ENCODE measurements at places on chromosomes 11 and 22. TPM values are rescaled to one million over a fixed set of nuclear protein-coding genes. Genes with fewer than 3 reads are reported as not detected.

- no peaks in the 10 kb centered on the region for H3K36me3 ChIP-seq
- no peaks in the 10 kb centered on the region for H3K27me3 ChIP-seq
- H3K4me3 ChIP-seq, result peak overlapping the region; percentile 78
- H3K4me1 ChIP-seq, result peaks cover 30% of the 10 kb centered on the region
- DNase-seq, result no peak
These were observed 939 bp upstream of the SH3BP1 start for GRCh38 chr22:37638391-37639069.

DNA sequence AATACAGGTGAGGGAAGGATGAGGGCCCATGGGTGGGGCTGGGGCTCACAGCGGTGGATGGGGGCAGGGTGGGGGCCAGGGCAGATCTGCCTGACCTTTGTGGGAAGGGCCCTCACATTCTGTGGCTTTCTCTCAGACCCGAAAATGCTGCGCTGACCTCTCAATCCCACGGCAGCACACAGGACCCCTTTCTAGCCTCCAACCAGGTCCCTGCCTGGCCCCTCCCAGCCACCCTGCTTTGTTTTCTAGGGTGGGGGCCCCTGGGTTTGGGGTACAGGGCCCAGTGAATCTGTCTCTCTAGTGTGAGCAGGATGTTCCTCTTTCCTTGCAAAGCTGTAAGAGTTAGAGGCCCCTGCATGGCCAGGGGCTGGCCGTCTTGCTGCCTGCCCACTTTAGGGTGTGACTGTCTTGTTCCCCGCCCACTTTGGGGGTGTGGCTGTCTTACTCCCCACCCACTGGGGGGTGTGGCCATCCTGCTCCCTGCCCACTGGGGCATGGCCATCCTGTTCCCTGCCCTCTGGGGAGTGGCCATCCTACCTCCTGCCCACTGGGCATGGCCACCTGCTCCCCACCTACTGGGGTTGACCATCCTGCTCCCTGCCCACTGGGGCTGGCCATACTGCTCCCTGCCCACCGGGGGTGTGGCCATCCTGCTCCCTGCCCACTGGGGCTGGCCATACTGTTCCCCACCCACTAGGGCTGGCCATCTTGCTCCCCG is 11.5 kb downstream of the PARVG start:
- DNase-seq, result no peak
- H3K27me3 ChIP-seq, result no peaks in the 10 kb centered on the region
- no peaks in the 10 kb centered on the region for H3K4me1 ChIP-seq
- H3K4me3 ChIP-seq, result no peak overlapping the region
- H3K36me3 ChIP-seq, result no peaks in the 10 kb centered on the region
- no peak overlapping the region for H3K27ac ChIP-seq

Gene GGTLC2
- 0.34 TPM for total RNA-seq

- H3K27ac ChIP-seq, result no peak overlapping the region
- H3K4me1 ChIP-seq, result no peaks in the 10 kb centered on the region
- H3K4me3 ChIP-seq, result no peak overlapping the region
- no peaks in the 10 kb centered on the region for H3K27me3 ChIP-seq
These were observed 258.1 kb downstream of the RAB38 start for GRCh38 chr11:87917111-87917510.

- H3K27me3 ChIP-seq, result no peaks in the 10 kb centered on the region
- H3K4me3 ChIP-seq, result no peak overlapping the region
- peaks cover 9% of the 10 kb centered on the region for H3K4me1 ChIP-seq
- H3K27ac ChIP-seq, result no peak overlapping the region
These were observed 9.4 kb downstream of the SOX6 start for GRCh38 chr11:16346975-16347374.

Gene POTEH
- not detected for total RNA-seq

GRCh38 chr11:47392546-47393162 is 14.3 kb upstream of the SPI1 start:
- H3K36me3 ChIP-seq, result no peaks in the 10 kb centered on the region
- no peaks in the 10 kb centered on the region for H3K27me3 ChIP-seq
- no peak overlapping the region for H3K4me3 ChIP-seq
- DNase-seq, result no peak

DNA sequence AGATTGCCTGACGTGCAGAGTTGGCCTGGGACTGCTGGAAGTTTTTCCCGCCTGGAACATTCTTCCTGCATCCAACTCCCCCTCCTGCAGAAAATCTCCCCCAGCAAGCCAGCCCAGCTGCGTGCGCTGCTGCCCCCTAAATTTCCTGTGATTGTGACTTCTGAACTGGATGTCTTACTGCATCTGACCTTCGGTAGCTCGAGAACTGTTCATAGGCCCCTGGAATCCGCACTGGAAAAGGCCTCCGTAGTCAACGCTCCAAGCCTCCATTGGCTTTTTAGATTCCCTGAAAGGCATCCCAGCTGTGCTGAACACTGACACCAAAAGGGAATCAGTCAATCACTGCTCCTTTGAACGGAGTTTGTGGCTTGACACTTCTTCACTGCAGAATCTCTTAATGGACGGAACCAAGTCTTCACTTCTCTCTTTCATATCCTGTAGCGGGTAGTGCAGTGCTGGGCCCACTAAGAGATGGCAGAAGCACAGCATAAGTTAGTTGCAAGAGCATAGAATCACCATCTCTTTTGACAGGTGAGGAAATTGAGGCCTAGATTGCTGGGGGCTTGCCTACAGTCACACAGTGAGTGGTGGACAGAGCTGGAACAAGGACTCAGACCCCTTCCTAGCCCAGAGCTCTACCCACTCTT is 14.2 kb upstream of the RASD2 start:
- no peak overlapping the region for H3K4me3 ChIP-seq
- DNase-seq, result no peak
- H3K4me1 ChIP-seq, result no peaks in the 10 kb centered on the region
- no peak overlapping the region for H3K27ac ChIP-seq

GRCh38 chr11:85755285-85755684 is 55.7 kb downstream of the SYTL2 start:
- H3K4me3 ChIP-seq, result no peak overlapping the region
- no peak overlapping the region for H3K27ac ChIP-seq
- H3K4me1 ChIP-seq, result peaks cover 7% of the 10 kb centered on the region
- no peaks in the 10 kb centered on the region for H3K27me3 ChIP-seq

- DNase-seq, result no peak
- no peaks in the 10 kb centered on the region for H3K36me3 ChIP-seq
- no peak overlapping the region for H3K27ac ChIP-seq
- no peaks in the 10 kb centered on the region for H3K4me1 ChIP-seq
These were observed 9.5 kb upstream of the OOSP4A start for GRCh38 chr11:59954219-59954847.

GRCh38 chr11:47411884-47412746 is 3.7 kb downstream of the SLC39A13 start:
- H3K27ac ChIP-seq, result no peak overlapping the region
- no peak overlapping the region for H3K4me3 ChIP-seq
- peaks cover 17% of the 10 kb centered on the region for H3K4me1 ChIP-seq
- no peaks in the 10 kb centered on the region for H3K36me3 ChIP-seq
- H3K27me3 ChIP-seq, result no peaks in the 10 kb centered on the region

DNA sequence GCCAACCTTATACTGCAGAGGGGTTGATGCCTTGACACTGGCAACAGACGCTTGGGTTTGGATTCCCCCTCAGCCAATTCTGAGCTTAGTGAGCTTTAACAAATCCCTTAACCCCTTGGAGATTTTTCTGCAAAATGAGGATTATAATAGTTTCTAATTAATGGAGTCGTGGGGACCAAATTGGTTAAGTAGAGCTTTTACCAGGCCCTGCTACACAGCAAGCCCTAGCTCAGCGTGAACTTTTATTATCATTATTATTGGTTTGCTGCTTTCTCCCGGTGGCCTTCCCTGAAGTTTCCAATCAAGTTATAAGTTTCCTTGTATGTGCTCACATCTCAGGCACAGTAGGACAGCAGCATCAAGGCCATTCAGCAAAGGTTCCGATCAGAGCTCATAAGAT is 156.6 kb upstream of the GUCY1A2 start:
- no peak for DNase-seq
- H3K27me3 ChIP-seq, result no peaks in the 10 kb centered on the region
- no peaks in the 10 kb centered on the region for H3K4me1 ChIP-seq
- no peak overlapping the region for H3K4me3 ChIP-seq

DNA sequence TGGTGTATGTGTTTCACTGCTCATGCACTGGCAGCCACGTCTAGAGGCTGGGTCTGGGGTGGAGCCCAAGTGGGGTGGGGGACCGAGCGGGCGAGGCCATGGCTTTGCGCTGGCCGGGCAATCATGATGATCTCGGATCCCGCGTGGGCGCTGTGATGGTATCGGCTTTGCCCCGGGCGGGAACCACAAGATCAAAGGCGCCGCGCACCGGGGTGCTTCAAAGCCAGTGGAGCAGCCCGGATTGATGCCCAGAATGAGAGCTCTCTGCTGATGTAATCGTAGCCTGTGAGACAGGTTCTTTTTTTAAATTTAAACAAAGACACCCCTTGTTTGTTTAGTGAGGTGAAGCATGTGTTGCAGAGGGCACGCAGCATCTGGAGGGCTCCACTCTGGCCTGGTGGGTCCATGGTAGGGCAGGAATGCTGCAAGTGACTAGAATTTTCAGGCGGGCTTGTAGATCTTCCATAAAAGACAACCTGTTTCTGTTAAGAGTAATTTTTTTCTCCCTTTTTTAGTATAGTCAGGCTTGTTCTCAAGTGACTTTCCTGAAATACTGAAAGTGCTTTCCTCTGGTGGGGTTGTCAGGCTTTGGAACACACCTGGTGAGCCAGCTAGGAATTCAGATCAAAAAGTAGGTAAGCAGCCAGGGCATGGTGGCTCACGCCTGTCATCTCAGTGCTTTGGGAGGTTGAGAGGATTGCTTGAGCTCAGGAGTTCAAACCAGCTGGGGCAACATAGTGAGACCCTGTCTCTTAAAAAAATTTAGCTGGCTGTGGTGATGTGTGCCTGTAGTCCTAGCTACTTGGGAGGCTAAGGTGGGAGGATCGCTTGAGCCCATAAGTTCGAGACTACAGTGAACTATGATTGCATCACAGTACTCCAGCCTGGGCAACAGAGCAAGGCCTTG is 40.7 kb downstream of the ZNRF3 start:
- DNase-seq, result peak; percentile 71
- peaks cover 84% of the 10 kb centered on the region for H3K4me1 ChIP-seq
- no peaks in the 10 kb centered on the region for H3K36me3 ChIP-seq

DNA sequence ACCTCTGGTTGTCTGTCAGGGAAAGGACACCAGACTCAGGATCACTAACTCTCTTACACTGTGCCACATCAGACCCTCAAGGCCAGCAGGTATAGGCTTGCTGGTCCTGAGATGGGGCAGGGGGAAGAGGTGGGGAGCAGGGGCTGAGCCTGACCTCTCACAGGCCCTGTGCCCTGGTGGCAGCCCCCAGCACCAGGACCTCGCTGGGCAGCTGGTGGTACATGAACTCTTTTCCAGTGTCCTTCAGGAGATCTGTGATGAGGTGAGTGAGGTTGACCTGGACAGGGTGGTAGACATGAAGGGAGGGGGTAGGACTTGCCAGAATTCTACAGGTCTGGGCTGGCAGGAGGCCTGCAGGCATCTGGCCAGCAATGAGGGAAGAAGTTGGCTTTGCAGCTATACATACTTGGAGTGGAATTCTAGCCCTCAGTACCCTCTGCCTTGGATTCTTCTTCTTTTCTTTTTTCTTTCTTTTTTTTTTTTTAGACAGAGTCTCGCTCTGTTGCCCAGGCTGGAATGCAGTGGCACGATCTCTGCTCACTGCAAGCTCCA is 1.4 kb downstream of the NUDT22 start:
- peaks cover 2% of the 10 kb centered on the region for H3K36me3 ChIP-seq
- no peaks in the 10 kb centered on the region for H3K27me3 ChIP-seq
- no peak for DNase-seq
- no peak overlapping the region for H3K4me3 ChIP-seq
- H3K4me1 ChIP-seq, result peaks cover 29% of the 10 kb centered on the region
- H3K27ac ChIP-seq, result no peak overlapping the region

- H3K27me3 ChIP-seq, result no peaks in the 10 kb centered on the region
- peak overlapping the region; percentile 46 for H3K4me3 ChIP-seq
- no peak for DNase-seq
- no peaks in the 10 kb centered on the region for H3K36me3 ChIP-seq
- H3K4me1 ChIP-seq, result peaks cover 12% of the 10 kb centered on the region
- peak overlapping the region; percentile 99 for H3K27ac ChIP-seq
These were observed 1.1 kb downstream of the SRSF8 start for GRCh38 chr11:95067841-95068219.

Gene MAP6
- total RNA-seq, result 22.8 TPM

DNA sequence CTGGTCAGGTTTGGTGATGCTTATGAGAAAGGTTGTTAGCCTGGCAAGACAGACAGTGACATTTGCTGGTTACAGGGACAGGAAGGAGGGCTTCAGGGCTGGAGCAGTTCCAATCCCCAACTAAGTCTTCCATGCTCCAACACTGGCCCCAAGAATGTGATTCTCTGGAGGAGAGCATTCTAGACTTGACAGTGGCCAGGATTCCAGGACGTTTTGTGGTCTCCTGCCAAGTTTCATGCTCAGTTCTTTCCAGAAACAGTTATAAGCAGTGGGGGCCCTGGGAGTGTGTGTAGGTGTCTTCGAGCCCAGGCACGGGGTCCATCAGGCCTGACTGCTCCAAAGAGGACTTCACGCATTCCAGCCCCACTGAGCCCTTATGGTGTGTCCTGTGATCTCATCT is 8.9 kb upstream of the GRK3 start:
- no peak overlapping the region for H3K27ac ChIP-seq
- no peaks in the 10 kb centered on the region for H3K4me1 ChIP-seq
- no peak for DNase-seq
- H3K27me3 ChIP-seq, result no peaks in the 10 kb centered on the region

Gene AGBL2
- total RNA-seq, result 2.9 TPM

- no peaks in the 10 kb centered on the region for H3K27me3 ChIP-seq
- peaks cover 1% of the 10 kb centered on the region for H3K36me3 ChIP-seq
- no peak overlapping the region for H3K4me3 ChIP-seq
- no peak for DNase-seq
- H3K27ac ChIP-seq, result no peak overlapping the region
These were observed 15.7 kb upstream of the RASL10A start for GRCh38 chr22:29331213-29331612.

- H3K4me1 ChIP-seq, result no peaks in the 10 kb centered on the region
- DNase-seq, result no peak
- H3K4me3 ChIP-seq, result no peak overlapping the region
- H3K27me3 ChIP-seq, result no peaks in the 10 kb centered on the region
- no peak overlapping the region for H3K27ac ChIP-seq
- no peaks in the 10 kb centered on the region for H3K36me3 ChIP-seq
These were observed 66.7 kb downstream of the SYN3 start for GRCh38 chr22:32991353-32992101.

Gene CATSPER1
- total RNA-seq, result not detected

GRCh38 chr11:65585396-65586246 is 9.8 kb downstream of the EHBP1L1 start:
- no peaks in the 10 kb centered on the region for H3K36me3 ChIP-seq
- H3K4me3 ChIP-seq, result no peak overlapping the region
- no peak overlapping the region for H3K27ac ChIP-seq
- H3K27me3 ChIP-seq, result no peaks in the 10 kb centered on the region

Gene UPK3A
- 2.0 TPM for total RNA-seq

- no peak overlapping the region for H3K27ac ChIP-seq
- H3K4me1 ChIP-seq, result peaks cover 5% of the 10 kb centered on the region
- no peak for DNase-seq
- no peak overlapping the region for H3K4me3 ChIP-seq
- H3K36me3 ChIP-seq, result 0 out of 2 replicates have a peak, but pooled peaks cover 1% of the 10 kb centered on the region
- no peaks in the 10 kb centered on the region for H3K27me3 ChIP-seq
These were observed 1.7 kb downstream of the TMEM184B start for GRCh38 chr22:38271101-38271500.

Measured in Caco-2 (cell line).